ENCODE measurements at places on chromosomes 1 and 21.

DNA sequence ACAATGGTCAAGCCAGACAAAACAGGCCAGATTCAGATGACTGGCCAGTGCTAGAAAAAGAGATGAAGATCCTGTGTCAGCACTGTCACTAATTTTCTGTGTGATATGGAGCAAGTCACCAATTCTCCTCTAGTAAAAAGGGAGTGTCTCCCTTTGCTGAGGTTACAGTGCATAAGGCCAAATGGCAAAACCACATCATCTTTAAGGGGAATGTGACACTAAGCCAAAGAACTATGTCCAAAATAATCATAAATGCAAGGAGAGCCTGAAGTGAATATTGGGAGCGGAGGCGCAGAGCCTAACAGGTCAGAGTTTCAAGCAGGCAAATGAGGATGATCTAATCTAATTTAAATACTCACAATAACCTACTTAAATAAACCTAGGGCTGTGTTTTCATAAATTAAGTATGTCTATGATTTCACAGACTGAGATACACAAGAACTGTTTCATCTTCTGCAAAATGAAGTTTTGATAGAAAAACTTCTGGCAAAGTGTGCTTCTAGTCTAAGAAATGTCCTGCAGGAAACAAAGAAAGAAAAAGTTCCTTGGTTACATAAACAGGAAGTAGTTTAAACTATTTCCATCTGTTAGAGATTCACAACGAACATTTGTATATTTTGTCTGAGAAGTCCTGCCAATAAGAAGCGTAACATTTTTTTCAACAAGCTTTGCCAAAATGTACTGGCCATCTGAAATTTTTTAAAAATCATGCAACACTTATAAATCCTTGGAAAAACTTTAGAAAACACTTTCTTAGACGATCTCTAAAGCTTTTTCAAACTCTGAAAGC, 290.2 kb downstream of the LRRC40 start:
- no peak for DNase-seq

DNA sequence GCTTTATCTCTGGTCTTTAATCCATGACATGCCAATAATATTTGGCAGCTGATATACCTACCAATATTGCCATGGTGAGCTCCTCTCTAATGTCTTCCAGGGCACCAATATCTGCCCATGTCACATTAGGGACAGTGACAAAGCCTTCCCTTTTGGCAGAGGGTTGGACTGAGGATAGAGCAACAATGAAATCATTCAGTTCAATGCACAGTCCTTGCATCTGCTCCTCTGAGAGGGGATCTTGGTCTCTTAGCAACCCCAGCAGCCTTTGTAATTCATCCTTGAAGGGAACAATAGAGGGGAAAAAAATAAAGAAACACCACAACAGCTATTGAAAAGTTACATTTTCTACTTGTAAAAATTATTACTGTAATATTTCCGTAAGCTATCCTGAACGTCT, 42.3 kb downstream of the NVL start:
- DNase-seq, result peak; percentile 31

DNA sequence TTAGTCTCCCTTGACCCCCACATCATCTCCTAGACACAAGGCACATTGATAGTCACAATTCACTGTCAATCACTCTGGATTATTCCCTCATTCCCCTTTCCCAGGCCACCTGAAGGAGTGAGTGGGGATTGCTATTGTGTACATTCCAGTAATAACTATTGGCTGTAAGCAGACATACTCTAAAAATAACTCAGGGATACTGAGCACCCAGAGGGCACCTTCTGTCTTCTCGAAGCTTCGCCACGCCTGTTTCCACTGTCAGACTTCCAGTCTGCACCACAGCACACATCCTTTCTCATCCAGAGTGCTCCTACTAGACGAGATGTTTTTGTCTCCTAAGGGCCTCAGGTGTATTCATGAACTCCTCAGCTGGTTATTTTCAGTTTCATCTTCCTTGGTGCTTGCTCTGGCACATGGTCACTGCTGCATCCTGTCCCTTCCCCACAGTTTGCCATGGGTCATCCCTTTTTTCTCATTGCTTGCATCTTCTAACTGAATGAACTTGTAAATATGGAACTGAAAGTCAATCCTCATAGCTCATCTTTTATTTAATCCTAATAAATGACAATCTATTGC, 848 bp upstream of the APOBEC4 start:
- no peak for DNase-seq

DNA sequence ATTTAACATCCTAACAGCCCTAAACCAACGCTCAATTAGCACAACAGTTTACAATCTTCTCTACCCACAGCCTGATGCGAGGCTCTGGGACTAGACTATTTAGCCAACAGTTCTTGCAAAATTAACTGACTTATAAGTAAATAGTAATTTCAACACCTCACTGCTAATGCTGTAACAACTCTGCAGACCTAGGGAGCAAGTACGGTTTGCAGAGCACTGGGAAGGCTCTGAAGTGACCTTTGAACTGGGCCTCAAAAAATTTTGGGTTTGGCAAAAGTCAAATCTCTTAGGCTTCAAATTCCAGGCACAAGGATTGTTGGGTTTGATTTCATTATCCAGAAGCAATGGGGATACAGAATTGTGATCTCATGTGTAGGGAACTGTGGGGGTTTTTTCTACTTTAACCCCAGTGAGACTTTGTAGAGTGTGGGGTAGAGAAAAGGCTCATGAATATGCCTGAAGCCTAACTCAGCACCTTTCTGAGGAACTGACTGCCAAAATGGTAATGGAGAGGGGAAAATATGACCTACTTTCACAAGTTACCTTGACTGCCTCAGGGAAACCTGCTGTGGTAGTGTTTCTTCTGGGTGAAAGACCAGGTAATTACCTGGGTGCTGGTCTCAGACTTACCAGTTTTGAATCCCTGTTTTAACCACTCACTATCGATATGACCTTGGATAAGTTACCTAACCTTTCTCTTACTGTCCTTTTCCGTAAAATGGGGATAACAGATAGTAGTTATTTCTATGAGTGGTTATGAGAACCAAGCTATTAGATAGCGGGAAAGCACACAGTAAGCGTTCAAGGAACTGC, 889 bp upstream of the TXLNA start:
- DNase-seq, result no peak

- no peak for DNase-seq
These were observed 332.5 kb downstream of the AMY1C start for GRCh38 chr1:104082221-104082620.

- DNase-seq, result no peak
These were observed 171.9 kb upstream of the BEND5 start for GRCh38 chr1:48948562-48948961.

DNA sequence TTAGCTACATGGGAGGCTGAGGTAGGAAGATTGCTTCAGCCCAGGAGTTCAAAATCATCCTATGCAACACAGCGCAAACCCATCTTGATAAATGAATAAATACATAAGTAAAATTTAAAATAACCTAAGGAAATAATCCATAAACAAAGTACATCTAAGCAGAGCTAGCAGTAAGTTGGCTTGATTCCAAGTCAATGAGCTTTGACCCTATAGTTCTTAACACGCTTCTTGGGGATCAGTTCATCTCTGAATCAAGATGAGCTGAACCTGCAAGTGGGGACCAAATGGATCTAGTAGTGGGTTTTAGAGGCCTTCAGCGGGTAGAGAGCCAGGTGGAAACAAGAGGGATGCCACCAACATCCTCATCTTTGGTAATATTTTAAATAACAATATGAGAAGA, 31.5 kb upstream of the PHGDH start:
- DNase-seq, result no peak

Measured in NCI-H2171 (cell line).